ENCODE measurements at places on chromosomes 7 and 10.

GRCh38 chr10:51188008-51188407, 113.7 kb downstream of the PRKG1 start:
- no peak overlapping the region for H3K4me3 ChIP-seq
- no peaks in the 10 kb centered on the region for H3K4me1 ChIP-seq
- DNase-seq: no peak
- H3K27me3 ChIP-seq: no peaks in the 10 kb centered on the region
- H3K36me3 ChIP-seq: no peaks in the 10 kb centered on the region

- no peak for DNase-seq
- H3K27ac ChIP-seq: no peak overlapping the region
- H3K4me3 ChIP-seq: no peak overlapping the region
- H3K27me3 ChIP-seq: no peaks in the 10 kb centered on the region
These were observed 9.1 kb downstream of the DYNC2I1 start for GRCh38 chr7:158865462-158865922.

DNA sequence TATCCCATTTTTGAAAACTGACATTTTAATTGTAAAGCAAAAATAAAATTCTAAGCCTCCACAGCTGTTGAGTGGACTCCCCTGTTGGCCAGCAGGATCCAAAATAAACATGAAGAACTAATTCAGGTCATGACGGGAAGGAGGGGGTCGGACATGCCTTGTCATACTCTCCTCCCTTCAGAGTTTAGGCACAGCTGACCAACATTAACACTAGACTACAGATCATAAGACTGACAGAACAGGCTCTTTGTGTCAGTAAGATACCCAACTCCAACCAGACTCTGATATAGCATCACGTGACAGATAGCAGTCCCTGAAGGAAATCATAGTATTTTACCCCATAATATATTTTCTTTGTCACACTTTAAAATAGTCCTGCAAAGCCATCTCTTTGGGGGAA, 20.9 kb upstream of the ZNF12 start:
- H3K36me3 ChIP-seq: peaks cover 13% of the 10 kb centered on the region
- no peak overlapping the region for H3K27ac ChIP-seq
- peaks cover 41% of the 10 kb centered on the region for H3K4me1 ChIP-seq
- no peak overlapping the region for H3K4me3 ChIP-seq

GRCh38 chr7:135733603-135734342, 5.8 kb upstream of the SLC13A4 start:
- no peaks in the 10 kb centered on the region for H3K36me3 ChIP-seq
- H3K4me3 ChIP-seq: no peak overlapping the region
- no peaks in the 10 kb centered on the region for H3K4me1 ChIP-seq
- no peaks in the 10 kb centered on the region for H3K27me3 ChIP-seq
- DNase-seq: no peak

GRCh38 chr10:97574374-97575126, 2.0 kb downstream of the ANKRD2 start:
- H3K27ac ChIP-seq: no peak overlapping the region
- H3K4me1 ChIP-seq: peaks cover 23% of the 10 kb centered on the region

DNA sequence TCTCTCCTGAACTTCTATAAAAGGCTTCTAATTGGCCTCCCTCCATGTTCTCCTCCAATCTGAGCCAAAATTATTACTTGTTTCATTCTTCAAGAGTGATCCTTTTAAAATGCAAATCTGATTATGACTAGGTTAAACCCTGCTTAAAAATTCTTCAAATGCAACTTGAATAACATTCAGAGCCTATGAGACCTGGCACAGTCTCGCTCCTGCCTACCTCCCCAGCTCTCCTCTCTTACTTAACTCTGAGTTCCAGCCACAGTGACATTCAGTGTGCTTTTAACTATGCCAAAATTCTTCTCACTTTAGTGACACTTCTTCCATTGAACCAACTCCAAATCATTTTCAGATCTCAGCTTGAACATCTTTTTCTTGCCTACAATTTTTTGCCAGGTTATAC, 68.8 kb downstream of the TMEM168 start:
- H3K36me3 ChIP-seq: peaks cover 1% of the 10 kb centered on the region
- peaks cover 19% of the 10 kb centered on the region for H3K27me3 ChIP-seq
- no peak for DNase-seq
- H3K4me1 ChIP-seq: no peaks in the 10 kb centered on the region
- no peak overlapping the region for H3K27ac ChIP-seq
- H3K4me3 ChIP-seq: no peak overlapping the region

GRCh38 chr10:126909147-126909546, 3.9 kb downstream of the DOCK1 start:
- no peak overlapping the region for H3K4me3 ChIP-seq
- no peaks in the 10 kb centered on the region for H3K4me1 ChIP-seq
- H3K27ac ChIP-seq: no peak overlapping the region
- H3K27me3 ChIP-seq: peaks cover 18% of the 10 kb centered on the region

GRCh38 chr10:100468978-100469377, 6.2 kb downstream of the WNT8B start:
- no peak overlapping the region for H3K4me3 ChIP-seq
- no peak for DNase-seq
- H3K27me3 ChIP-seq: peaks cover 9% of the 10 kb centered on the region
- no peak overlapping the region for H3K27ac ChIP-seq
- no peaks in the 10 kb centered on the region for H3K36me3 ChIP-seq
- H3K4me1 ChIP-seq: no peaks in the 10 kb centered on the region

DNA sequence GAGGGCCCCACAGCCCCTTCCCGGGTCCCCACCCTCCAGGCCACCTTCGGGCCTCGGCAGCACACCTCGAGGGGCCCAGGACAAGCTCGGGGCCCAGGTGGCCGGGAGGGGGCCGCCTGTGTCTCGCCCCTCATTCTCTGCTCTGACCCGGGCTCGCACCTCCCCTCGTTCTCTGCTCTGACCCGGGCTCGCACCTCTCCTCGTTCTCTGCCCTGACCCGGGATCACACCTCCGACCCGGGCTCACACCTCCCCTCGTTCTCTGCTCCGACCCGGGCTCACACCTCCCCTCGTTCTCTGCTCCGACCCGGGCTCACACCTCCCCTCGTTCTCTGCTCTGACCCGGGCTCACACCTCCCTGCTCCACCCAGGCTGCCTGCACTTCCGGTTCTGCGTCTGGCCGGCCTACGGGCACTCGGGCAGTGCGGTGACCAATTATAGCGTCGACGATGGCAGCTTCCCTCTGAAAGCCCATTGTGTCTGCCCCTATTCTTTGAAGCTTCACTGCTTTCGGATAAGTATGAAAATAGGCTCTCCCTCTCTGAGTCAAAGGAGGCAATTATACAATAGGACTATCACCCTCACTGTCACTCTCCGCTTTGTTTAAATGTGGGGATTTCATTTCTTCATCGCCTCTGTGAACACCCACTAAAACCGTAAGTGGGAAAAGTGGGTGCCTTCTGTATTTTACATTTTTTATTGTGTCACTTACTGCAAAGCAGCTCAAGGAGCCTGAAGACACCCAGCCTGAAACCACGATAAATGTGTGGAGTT, 457.4 kb downstream of the DNAJB6 start:
- no peaks in the 10 kb centered on the region for H3K27me3 ChIP-seq
- DNase-seq: no peak
- H3K4me3 ChIP-seq: no peak overlapping the region
- H3K27ac ChIP-seq: no peak overlapping the region

Measured in activated T-cell treated with anti-CD3 and anti-CD28 coated beads, Interleukin-2, amount 50 U/mL, for 72 hours (primary cell).